HAP-1 (cell line): ENCODE measurements at places on chromosomes 16 and 17.

- no peak for DNase-seq
These were observed 36.4 kb upstream of the TMEM92 start for GRCh38 chr17:50237901-50238300.

DNA sequence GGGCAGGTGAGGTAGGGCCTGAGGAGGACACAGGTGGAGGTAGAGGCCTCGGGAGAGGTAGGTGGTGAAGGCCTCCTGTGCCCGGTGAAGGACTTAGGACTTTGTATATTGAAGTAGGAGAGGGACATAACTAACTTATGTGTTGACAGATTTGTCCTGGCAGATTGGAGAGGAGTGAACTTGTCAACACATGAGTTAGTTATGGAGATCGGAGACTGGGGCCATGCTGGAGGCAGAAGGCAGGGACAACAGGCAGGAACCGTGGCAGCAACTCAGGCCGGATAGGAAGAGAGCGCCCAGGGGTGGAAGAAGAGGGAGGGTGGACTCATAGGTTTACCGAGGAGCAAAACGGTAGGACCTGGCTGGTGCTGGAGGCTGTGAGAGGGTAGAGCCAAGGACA, 18.4 kb downstream of the GLP2R start:
- DNase-seq: no peak

- no peak for DNase-seq
These were observed 40.1 kb downstream of the YPEL2 start for GRCh38 chr17:59371416-59372100.

GRCh38 chr16:14196011-14196410, 124.9 kb downstream of the MRTFB start:
- no peak for DNase-seq

DNA sequence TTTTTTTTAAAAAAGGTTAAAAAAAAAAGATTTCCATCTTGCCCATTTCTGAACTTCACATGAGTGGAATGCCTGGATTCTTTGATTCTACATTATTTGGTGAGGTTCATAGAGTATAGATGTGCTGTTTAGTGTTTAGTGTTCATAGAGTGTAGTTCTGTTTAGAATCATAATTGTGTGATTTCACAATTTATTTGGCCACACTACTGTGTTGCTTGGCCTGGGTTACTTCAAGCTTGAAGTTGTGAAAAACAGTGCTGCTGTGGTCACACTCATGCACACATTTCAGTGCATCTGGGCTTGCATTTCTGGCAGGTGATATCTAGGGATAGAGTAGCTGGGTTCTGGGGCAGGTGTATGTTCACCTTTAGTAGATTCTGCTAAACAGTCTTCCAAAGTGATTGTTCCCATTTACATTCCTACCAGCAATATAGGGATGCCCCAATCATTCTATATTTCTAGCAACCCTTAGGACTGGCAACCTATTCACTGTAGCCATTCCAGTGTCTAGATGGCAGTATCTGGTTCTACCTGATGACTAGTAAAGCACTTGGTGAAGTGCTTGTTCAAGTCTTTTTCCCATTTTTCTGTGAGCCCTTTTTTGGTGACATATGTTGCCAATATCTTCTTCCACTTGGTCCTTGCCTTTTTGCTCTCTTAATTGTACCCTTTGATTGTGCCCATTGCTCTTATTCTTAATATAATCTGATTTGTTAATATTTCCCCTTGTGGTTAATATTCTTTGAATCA, 50.6 kb upstream of the RBFOX3 start:
- no peak for DNase-seq

- DNase-seq: peak; percentile 49
These were observed 23.2 kb downstream of the DYNC1LI2 start for GRCh38 chr16:66728117-66728787.
